ENCODE measurements at places on chromosomes 11 and 22. TPM values are rescaled to one million over a fixed set of nuclear protein-coding genes. Genes with fewer than 3 reads are reported as not detected.

DNA sequence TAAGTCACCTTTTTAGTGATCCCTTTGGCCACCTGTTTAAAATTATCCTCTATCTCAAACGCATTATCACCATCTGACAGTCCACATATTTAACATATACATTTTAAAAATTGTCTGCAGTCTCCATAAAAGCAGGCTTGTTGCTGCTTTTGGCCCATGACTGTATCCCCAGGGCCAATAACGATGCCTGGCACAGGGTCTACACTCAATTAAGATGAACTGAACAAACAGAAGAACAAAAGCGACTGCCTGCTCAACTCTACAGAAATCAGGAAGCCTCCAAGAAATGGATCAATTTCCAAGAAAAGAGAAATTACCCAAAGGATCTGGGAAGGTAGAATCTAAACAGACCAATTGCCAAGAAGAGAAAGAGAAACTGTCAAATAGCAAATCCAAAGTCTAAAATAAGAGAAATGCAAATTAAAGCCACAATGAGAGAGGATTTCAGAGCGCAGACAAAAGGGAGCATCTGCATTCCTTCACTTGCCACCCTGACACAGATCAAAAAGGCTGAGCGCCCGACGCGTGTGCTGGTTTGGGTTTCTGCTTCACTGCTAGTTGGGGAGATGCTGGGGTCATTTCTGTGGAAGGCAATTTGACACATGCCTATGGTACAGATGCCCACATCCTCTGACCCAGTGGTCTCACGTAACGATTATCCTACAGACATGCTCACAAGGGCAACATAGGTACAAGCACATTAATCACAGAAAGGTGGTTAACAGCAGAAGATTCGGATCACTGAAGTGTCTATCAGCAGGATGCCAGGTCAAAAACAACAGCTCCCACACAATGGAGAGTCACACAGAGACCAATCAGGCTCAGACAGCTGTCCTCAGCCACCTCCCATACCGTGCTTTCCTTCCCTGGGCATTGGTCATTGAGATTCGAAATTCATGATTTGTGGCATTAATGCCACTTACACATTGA is 55.9 kb downstream of the SHISAL1 start:
- DNase-seq, result no peak

DNA sequence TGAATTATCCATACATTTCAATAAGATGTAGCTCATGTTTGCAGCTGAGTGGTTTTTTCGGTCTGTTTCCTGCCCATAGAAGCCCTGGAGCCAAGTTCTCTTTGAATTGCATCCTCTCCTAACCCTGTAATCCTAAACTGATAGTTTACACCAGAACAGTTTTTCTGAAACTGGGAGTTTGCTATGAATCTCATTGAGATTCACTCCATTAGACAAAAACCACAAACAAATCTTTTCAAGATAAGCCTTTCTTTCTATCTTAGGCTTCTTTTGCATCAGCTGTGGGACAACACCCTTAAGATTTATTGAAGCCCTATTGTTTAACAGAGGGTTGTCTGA is 324.8 kb downstream of the DYNC2H1 start:
- DNase-seq, result no peak

The RFPL2 gene
- total RNA-seq, result not detected

The MMP12 gene
- total RNA-seq, result 1.5 TPM

GRCh38 chr22:30694640-30695350 is at the start of gene OSBP2:
Gene OSBP2, plus strand, starts transcription at chr22:30694874. Its CDS starts 36 bp downstream, at chr22:30694910.
- DNase-seq, result no peak

DNA sequence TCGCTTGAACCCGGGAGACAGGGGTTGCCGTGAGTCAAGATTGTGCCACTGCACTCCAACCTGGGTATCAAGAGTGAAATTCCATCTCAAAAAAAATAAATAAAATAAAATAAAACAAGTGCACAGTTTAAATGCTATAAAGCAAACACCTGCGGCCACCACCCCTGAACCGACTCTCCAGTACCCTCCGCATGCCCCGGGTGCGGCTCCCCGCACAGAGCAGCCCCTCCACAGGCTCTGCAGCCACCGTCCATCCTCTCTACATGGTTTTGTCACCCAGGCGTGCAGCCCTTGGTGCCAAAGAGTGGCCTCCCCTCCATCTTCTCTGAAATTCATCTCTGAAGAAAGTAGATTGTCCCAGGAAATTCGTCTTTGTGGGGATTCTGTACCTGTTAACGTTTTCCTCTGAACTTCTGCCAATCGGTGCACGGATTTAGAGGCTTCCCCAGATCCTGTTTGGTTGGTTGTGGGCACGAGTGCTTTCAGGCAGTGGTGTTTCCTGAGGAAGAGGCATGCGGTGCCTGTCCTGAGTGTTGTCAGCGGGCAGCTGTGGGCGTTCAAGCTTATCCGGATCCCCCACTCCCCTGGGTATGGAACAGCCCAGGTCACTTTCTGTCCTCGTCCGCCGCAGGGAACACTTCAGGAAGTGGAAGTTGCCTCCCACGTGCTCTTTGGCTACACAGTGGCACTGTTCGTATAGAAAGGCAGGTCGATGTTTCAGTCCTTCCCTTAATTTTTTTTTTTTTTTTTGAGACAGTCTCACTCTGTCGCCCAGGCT is 4.1 kb downstream of the MIOX start:
- DNase-seq, result no peak

GRCh38 chr11:92240916-92241315 is 16.3 kb downstream of the FAT3 start:
- no peak for DNase-seq

The GAL3ST3 gene
- total RNA-seq, result not detected

DNA sequence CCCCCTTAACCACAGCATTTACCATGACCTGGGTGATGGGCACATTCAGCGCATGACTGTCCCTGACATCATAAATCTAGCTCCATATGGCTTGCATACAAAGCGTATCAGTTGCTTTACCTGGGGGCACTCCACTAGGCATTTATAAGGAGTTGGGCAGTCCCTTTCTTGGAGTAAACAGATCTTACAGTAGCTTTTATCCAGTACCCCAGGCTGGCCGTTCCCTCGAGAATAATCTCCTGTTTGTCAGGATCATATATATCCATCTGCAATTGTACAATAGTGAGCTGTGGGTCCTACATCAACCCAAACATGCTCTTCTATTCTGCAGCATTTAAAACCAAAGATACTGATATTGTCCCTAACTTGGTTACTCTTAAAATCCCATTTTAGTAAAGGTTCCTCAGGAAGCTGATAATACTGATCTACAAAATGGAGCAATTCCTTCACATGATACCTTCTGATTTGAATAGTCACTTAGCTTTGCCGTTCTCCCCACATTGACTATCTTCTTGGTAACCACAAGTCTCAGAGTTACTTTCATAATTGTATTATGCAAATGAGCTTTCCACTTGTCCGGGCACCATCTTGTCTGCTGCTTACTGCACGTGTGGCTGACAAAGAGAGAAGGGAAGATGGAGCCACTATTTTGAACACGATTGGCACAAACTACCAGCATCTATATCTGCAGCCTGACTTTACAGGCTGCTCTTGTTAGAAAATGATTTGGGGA is 205.0 kb downstream of the CWF19L2 start:
- no peak for DNase-seq

The CHRM1 gene
- not detected for total RNA-seq

DNA sequence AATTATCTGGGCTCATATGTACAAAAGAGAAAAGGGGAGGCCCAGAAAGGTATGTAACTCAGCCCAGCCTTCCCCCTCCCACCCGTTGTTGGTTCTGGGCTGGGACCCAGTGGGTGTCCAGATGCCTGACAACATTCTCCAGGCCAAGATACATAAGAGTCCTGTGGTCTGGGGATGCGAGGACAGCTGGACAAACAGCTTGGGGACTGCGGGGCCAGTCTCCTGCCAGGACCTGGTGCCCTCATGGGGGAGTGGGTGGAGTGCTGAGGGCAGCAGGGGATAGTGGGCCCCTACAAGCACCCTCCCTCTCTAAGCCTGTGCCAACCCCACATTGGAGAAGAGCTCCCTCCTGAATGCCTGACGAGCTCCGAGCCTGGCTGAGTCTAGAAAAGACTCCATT is 3.5 kb upstream of the SLC22A6 start:
- DNase-seq, result no peak

GRCh38 chr22:46076651-46077339 is 73.5 kb upstream of the PPARA start:
- DNase-seq, result no peak

Measured in H4 (cell line).